Central memory CD4-positive, alpha-beta T cell (primary cell): ENCODE measurements at places on chromosomes 5 and 9.

- DNase-seq: no peak
These were observed 9.1 kb upstream of the TRIO start for GRCh38 chr5:14134083-14134482.

GRCh38 chr5:110872963-110873362 is 134.2 kb downstream of the SLC25A46 start:
- no peak for DNase-seq

- no peak for DNase-seq
These were observed 642 bp downstream of the CSF2 start for GRCh38 chr5:132074091-132074771.

DNA sequence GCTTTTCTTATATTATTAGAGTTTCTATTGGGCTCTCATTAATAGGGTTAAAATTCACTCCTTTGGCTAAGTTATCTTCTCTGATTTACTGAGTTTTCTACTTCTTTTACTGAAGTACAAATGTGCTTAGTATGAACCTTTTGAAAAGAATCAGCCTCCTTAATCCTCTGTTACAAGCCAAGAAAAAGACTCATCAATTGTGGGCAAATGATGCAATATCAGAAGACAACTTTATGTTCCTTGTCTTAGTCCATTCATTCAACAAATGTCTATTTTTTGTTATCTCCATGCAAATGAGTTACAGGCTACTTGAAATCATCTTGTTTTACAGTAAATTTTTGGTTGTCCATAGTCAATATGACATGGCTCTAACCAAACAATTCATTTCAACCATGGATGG is 40.3 kb downstream of the SNCAIP start:
- no peak for DNase-seq

DNA sequence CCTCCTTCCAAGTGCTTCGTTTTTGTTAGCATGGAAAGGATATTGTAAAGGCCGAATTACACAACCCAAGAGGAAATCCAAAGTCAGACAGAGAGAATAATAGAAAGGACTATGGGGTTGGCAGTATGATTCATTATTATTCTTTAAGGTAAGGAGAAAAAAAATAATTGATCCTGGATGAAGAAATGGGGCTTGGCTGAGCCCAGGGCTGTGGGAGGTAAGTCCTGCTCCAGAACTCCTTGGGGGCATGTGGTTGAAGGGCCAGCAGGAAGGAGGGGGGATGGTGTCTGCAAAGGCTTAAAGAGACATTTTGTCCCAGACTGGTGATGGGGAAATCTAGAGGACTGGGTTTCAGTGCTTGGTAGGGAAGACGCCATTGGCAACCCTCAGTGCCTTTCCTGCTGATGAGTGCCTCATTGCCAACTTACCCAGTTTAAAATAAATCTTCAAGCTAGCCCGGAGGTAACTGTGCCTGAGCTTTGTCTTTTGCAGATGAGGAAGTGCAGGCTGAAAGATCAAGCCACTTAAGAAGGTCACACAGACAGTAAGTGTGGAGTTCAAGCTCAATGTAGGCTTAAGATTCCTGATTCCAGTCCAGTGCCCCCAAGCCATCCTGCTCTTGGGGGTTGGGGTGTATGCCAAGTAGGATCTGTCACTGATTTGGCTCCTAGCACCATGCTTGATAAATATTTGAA is 30.2 kb downstream of the FOXI1 start:
- no peak for DNase-seq

DNA sequence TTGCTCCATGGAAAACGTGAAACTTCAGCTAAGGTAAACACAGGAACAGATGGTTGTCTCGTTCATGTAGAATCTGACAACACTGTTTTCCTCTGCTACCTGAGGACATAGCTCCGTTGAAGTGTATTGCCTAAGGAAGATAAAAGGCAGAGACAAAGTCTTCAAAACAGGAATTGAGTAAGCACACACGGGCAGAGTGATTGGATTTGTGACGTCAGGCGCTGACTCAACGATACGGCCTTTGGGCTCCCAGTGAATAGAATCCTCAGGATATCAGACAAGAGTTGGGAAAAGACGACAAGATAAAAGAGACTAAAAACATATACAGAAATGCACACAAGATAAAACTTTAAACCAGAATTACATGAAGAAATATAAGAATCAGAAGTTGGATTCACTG is 787.1 kb upstream of the CTNND2 start:
- no peak for DNase-seq
